ENCODE measurements at places on chromosomes 5 and 9.

GRCh38 chr5:34486160-34486848, 169.8 kb upstream of the RAI14 start:
- DNase-seq = peak; percentile 77

- no peak for DNase-seq
These were observed 13.6 kb upstream of the LAMC3 start for GRCh38 chr9:130995086-130996011.

DNA sequence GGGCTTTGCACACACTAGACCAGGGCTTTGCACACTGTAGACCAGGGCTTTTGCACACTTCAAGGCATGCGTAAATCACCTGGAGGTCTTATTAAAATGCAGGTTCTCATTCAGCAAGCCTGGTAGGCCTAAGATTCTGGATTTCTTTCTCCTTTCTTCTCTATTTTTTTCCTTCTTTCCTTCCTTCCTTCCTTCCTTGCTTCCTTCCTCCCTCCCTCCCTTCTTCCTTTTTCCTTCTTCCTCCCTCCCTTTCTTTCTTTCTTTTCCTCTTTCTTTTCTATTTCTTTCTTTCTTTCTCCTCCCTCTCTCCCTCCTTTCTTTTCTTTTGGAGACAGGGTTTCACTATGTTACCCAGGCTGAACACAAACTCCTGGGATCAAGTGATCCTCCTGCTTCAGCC, 24.3 kb upstream of the CNOT6 start:
- DNase-seq = no peak

DNA sequence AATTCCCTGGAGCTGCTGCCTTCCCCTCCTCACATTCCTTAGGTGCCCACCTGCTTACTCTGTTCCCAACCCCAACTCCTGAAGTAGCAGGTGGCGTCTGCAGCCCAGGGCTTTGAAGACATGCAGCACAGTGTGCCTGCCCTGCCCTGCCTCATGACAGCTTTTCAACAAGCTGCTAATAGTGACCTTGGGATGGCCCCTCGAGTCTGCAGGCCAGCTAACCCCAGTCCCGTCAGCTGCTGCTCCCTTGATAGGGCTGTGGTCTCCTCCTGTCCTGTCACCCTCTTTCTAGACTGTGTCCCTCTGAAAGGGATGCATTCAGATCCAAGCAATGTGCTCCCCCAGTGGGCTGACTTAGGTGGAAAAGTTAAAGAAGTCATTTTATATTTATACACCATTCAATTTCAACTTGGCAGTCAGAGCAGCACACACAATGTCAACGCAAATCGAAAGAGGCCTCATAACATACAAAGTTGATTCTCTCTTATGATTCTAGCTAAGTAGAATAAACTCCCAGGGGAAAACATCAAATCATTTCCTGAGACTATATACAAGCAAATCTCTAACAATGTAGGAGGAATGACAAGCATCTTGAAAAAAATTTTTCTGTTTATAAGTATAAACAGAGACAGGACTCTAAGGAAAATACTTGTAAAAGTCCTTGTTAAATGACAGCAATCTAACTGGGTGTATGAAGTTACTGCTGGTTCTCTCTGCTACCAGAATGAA, 37.9 kb downstream of the ADRB2 start:
- DNase-seq = no peak

- DNase-seq = no peak
These were observed 118.8 kb downstream of the TRIM36 start for GRCh38 chr5:115050866-115051265.

GRCh38 chr9:126058011-126058531, 268.6 kb upstream of the MVB12B start:
- DNase-seq = no peak

- DNase-seq = no peak
These were observed 392.7 kb downstream of the CDH9 start for GRCh38 chr5:26645659-26646058.

GRCh38 chr5:15571081-15571480, 71.1 kb downstream of the FBXL7 start:
- no peak for DNase-seq

DNA sequence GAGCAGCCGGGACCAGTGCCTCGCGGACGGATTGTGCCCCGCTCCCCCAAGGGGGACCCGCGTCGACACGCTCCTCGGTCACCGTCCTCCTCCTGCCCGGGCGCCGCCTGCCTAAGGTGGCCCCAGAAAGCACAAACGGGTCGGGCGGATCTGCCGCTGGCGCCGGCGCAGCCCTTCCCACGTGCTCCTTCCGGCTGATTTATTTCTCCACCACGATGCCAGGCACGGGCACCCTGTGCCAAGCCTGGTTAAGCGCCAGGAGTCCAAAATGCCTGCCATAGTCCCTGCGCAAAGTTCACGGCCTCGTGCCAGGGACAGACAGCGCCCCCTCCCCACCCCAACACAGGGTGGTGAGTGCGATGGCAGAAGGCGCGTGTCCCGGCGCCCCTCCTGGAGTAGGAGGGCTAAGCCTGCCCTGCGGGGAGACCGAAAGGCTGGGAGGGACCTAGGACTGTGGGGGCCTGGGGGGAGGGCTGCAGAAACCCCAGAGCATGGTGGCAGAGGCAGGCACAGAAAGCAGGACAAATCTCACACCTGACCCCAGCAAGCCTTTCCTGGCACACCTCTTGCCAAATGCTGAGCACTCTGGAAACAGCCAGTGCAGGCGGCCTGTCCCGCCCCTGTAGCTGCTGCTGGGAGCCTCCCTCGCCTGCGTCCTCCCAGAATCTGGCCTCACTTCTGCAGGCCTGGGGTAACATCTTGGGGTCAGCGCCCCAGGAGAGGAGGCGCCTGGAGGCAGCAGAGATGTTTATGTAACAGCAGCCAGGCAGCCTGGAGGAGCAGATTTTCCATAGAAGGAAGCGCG, 1.1 kb upstream of the NOTCH1 start:
- peak; percentile 55 for DNase-seq

- DNase-seq = no peak
These were observed 359.1 kb upstream of the ADAMTSL1 start for GRCh38 chr9:18114559-18115475.

DNA sequence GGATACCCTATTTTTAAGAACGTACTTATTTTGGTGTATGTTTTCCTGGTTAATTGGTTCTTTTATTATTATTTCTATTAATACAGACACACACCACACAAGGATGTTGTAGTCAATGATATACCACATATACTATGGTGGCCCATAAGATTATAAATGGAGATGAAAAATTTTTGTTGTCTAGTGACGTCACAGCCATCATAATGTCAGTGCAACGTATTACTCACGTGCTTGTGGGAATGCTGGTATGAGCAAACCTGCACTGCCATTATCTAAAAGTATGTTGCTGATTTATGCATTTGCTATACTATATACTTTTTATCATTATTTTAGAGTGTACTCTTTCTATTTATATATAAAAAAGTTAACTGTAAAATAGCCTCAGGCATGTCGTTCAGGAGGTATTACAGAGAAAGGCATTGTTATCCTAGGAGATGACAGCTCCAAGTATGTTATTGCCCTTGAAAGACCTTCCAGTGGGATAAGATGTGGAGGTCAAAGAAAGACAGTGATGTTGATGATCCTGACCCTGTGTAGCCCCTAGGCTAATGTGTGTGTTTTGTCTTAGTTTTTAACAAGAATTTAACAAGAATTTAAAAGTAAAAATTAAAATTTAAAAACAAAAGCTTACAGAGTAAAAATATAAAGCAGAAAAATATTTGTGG, 65.6 kb upstream of the SGCD start:
- DNase-seq = no peak

DNA sequence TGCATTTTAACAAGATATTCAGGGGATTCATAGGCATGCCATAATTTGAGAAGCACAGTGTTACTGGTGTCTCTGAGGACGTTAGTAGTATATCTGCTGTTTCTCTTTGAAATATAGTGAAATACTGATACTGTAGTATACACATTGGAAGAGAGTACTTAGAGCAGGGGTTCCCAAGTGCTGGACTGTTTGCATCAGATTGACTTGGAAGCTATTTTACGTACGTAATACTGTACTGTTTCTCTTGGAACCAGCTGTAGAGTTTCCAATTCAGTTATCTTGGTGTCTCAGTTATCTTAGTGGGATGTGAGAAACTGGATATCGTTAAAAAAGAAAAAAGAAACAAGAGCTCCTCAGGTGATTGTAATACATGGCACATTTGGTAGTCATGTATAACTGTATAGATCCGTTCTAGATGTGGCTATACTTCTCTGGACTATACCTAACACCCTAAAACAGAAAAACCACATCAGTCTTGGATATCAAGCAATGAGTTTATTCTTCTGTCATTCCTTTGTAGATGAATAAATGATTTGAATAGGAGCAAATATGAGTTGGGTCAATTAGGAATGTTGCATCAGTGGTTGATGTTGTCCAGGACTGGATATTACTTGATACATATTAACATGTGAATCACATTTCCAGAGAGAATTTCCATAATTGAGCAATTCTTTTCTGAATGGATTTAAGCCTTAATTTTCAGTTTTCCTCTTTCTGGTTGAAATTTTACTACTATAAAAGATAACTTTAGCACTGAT, 33.4 kb downstream of the PRRC1 start:
- no peak for DNase-seq

DNA sequence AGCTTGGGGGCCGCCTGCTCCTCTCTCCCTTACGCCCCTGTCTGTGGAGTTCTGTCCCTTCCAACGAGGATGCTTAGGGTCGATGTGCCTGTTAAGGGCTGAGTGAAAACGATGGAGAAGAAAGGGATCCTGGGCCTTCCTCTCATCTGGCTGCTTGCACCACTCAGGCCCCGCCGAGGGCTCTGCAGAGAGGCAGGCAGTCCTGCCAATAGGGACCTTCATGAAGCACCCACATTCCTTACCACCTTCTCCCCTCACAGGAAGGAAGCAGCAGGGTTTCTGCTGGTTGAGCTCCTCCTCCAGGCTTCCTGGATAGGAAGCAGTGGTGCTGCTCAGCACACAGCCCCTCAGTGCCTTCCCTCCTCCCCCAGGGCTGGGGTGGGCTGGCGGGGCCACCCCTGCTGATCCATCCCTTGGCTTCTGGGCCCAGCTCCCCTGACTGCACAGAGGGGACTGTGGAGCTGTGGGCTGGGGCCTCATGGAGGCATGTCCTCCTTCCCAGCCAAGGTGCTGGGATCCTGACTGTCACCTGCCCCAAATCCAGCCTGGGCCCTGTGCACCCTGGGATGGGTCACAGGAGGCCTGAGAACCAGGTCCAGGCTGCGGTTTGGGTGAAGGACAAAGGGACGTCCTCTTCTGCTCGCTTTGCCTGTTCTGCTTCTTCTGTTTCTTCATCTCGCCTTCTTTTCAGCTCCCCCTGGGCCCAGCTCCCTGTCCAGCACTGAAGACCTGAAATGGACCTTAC, 50.5 kb downstream of the AHRR start:
- DNase-seq = no peak

- no peak for DNase-seq
These were observed 21.9 kb downstream of the MOCS2 start for GRCh38 chr5:53087621-53088121.

DNA sequence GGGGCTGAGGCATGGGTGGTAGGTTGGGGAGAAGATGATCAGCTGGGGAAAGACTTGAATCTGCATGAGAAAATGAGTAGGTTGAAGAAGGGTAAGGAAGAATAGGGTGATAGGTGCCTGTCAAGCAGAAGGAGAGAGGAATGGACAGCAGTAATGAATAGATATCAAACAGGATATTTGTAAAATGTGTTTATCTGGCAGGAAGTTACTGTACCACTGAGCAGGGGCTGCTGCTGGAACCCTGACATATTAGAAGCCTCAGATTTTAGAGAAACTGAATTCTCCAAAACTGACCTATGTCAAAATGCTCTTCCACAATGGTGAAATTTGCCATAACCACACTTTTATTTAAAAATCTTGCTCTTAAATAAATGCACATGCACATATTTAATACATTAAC, 41.0 kb downstream of the CCDC192 start:
- DNase-seq = no peak

DNA sequence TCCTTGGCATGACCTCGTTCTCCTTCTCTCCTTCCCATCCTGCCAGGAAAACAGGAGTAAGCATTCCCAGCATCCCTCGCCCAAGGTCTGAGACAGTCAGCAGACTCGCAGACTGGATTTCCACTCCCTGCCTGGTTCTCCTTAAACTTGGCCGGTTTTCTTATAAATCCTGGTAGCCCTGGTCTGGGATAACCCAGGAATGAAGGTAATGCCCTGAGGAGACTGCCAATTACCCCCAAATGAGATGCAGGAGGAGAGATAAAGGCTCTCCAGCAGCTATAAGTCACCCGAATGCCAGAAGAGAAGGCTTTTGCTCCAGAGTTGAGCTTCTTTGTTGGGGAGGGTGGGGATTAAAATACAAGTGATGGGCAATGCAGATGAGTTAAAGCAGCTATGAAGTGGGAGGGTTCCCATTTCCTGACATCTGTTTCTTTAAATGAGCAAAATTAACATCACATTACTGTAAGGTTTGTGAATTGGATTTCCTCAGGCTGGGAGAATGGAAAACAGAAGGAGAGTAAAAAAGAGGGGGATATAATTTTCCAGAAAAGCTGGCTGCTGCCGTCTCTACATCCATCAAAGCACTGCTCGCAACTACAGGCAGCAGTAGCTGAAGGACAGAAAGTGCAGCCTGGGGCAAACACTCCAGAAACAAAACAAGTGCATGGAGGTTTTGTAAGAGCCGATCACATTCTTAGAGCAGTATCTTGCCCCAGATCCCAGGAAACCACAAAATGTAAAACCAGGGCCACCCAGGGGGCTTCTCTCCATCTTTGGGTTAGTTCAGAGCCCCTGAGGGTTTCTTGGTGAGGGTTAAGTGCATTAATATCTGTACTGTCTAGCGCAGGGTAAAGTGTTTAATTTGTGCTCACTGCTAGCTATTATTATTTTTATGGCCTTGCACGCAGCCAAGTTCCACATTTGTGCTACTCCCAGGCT, 177.6 kb upstream of the PANK3 start:
- DNase-seq = no peak

GRCh38 chr9:33233626-33234342, 6.2 kb upstream of the SPINK4 start:
- no peak for DNase-seq

DNA sequence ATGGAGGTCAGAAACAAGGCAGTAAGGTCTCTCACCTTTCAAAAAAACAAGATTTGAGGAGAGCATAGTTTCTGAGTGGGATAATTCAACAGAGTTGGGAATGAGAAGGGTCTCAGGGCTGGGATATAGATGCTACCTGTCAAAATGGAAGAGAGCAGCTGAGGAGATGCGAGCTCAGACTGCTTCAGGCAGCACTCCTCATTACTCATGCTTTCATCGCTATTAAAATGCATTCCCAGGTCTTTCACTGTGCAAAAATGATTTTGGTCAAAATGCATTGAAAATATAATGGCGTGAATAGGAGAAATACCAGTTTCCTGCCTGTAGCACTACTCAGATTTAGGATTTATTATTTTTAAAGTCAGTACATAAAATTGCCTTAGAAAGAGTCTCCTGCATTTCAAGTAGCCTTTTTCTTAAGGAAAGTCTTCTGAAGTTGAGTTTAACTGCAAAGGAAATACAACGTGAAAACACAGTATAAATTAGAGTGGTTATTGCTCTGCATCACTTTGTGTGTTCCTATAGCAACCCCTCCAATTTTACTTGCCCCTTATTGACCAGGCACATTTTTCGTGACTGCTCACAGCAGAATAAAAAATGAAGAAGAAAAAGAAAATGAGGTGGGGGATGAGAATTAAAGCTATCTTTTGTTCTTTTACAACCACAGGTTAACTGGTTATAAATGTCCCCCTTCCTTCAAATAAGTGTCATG, 724.8 kb upstream of the SEMA6A start:
- no peak for DNase-seq

- no peak for DNase-seq
These were observed 1.0 kb downstream of the NREP start for GRCh38 chr5:111755942-111756381.

- no peak for DNase-seq
These were observed 402.0 kb downstream of the MLLT3 start for GRCh38 chr9:20220286-20220685.

GRCh38 chr5:9776525-9776924, 146.4 kb upstream of the TAS2R1 start:
- DNase-seq = no peak
